Stomach (tissue), 19 donors: ENCODE measurements at places on chromosomes 2 and 18. TPM values are rescaled to one million over a fixed set of nuclear protein-coding genes. Genes with fewer than 3 reads are reported as not detected.

KANSL1L gene
- total RNA-seq = 54.5 TPM

TRIM54 gene
- total RNA-seq = not detected

KCNJ3 gene
- total RNA-seq = not detected

TUBA3D gene
- total RNA-seq = not detected

REG3A gene
- total RNA-seq = 3.1 TPM

HES6 gene
- 222 TPM for total RNA-seq

UNC80 gene
- total RNA-seq = 0.29 TPM

KCNE4 gene
- total RNA-seq = 8.0 TPM

UGT1A3 gene
- total RNA-seq = 9.0 TPM

TFCP2L1 gene
- total RNA-seq = 42.3 TPM

IL1R2 gene
- 99.6 TPM for total RNA-seq

MAP2 gene
- 12.5 TPM for total RNA-seq

RPRM gene
- not detected for total RNA-seq

INHA gene
- not detected for total RNA-seq

LRRTM1 gene
- total RNA-seq = not detected

ITPRIPL1 gene
- total RNA-seq = not detected

ARHGAP25 gene
- total RNA-seq = 17.1 TPM

FASTKD1 gene
- 23.5 TPM for total RNA-seq

IL36B gene
- not detected for total RNA-seq

SLC9A2 gene
- 5.3 TPM for total RNA-seq

SERPINB13 gene
- total RNA-seq = not detected

SP9 gene
- total RNA-seq = not detected

ALK gene
- 0.92 TPM for total RNA-seq

IGFBP5 gene
- 166 TPM for total RNA-seq

DUSP2 gene
- total RNA-seq = 9.4 TPM

ACTR2 gene
- total RNA-seq = 68.8 TPM

FBXO41 gene
- 16.8 TPM for total RNA-seq

AKAIN1 gene
- not detected for total RNA-seq

INHBB gene
- total RNA-seq = not detected

MTX2 gene
- total RNA-seq = 12.2 TPM
